Adrenal gland (tissue), 19 donors: ENCODE measurements at places on chromosomes 1 and 21. TPM values are rescaled to one million over a fixed set of nuclear protein-coding genes. Genes with fewer than 3 reads are reported as not detected.

DNA sequence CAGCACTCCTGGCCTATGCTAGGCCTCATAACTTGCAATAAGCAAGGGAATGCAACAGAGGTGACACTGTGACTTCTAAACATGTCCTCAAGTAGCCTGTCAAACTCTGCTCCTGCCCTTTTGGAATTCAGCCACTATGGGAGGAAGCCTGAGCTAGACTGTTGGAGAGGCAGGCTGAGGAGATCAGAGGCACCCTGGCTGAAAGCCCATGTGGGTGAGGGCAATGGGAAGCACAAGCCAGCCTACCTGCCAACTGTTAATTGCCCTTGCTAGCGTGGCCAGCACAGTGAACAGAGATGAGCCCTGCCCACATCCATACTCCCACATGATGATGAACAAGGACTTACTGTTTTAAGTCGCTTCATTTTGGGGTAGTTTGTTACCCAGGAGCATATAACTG is 17.7 kb downstream of the GNB1 start:
- DNase-seq = peak; percentile 73
- no peak overlapping the region for H3K4me3 ChIP-seq
- no peaks in the 10 kb centered on the region for H3K36me3 ChIP-seq
- H3K27ac ChIP-seq = peak overlapping the region; percentile 3
- no peaks in the 10 kb centered on the region for H3K27me3 ChIP-seq

DNA sequence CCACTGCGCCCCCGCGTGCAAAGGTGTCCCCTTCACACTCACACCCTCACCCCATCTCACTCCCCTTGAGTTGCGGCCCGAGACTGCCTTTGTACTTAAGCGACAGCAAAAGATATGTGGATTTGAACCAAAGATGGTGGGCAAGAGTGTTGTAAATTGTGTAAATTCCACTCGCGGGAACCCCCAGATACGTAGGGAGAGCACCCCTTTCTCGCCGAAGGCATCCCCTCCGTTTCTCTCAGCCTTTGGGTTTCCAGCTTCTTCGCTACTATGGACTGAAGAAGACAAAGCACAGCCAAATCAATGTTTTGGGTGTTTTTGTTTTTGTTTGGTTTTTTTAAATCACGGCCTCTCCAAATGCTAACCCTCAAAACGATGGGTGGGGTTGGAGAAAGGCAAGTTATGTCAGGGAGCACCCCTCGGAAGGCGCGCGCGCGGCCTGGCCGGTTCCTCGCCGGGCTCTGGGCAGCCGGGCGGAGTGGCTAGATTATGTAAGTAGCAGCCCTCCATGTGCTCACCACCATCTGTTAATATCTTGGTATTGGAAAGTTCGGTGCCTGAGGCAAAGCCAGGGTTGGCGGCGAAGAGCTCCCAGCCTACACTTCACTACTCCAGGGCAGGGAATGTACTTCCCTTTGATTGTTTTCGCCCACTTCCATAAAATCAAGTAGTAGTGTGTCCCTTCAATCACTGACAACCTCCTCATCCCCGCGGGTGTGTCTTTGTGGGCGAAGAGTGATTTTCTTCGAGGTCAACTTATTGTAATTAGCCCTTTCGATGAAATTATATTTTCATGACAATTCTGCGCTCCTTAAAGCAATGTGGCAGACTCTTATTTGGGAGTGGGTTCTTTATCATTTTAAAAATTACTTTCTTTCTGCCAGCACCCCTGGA is 4.0 kb upstream of the PROX1 start:
- H3K36me3 ChIP-seq = no peaks in the 10 kb centered on the region
- peaks cover 7% of the 10 kb centered on the region for H3K27me3 ChIP-seq
- no peak overlapping the region for H3K4me3 ChIP-seq

LCE2A gene
- polyA plus RNA-seq = not detected

PLEKHA6 gene
- polyA plus RNA-seq = 3.6 TPM

GRCh38 chr1:161933592-161934588 is 89.8 kb downstream of the OLFML2B start:
- H3K4me1 ChIP-seq = peaks cover 3% of the 10 kb centered on the region
- no peak for DNase-seq
- H3K27me3 ChIP-seq = no peaks in the 10 kb centered on the region
- no peak overlapping the region for H3K27ac ChIP-seq

RGS8 gene
- 11.8 TPM for polyA plus RNA-seq

SLC30A1 gene
- polyA plus RNA-seq = 49.6 TPM

NHLH1 gene
- 0.24 TPM for polyA plus RNA-seq

DNA sequence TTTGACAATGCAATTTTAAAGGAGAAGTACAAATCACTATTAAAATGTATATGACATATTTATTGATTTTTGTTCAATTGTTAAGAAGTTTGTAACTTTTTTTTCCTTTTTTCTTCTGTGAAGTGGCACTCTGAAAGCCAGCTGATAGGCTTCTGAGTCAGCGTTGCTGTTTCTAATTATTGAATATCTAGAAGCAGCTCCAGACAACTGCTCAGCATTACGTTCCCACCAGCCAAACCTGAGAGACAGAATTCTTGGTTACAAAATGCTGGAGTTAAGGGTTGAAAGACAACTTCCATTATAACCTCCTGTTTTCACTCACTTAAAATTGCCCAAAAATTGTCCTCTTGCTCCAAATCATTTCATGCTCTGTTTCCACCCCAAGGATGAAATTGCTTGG is 31.4 kb upstream of the LMX1A start:
- no peaks in the 10 kb centered on the region for H3K36me3 ChIP-seq
- H3K4me1 ChIP-seq = no peaks in the 10 kb centered on the region
- H3K27me3 ChIP-seq = peaks cover 9% of the 10 kb centered on the region
- H3K4me3 ChIP-seq = no peak overlapping the region
- no peak for DNase-seq
- H3K27ac ChIP-seq = no peak overlapping the region

NECAP2 gene
- polyA plus RNA-seq = 49.4 TPM

GRCh38 chr1:173009597-173009996 is 41.1 kb downstream of the TNFSF18 start:
- no peak overlapping the region for H3K4me3 ChIP-seq
- DNase-seq = no peak
- H3K36me3 ChIP-seq = no peaks in the 10 kb centered on the region
- no peak overlapping the region for H3K27ac ChIP-seq
- H3K27me3 ChIP-seq = no peaks in the 10 kb centered on the region

DNA sequence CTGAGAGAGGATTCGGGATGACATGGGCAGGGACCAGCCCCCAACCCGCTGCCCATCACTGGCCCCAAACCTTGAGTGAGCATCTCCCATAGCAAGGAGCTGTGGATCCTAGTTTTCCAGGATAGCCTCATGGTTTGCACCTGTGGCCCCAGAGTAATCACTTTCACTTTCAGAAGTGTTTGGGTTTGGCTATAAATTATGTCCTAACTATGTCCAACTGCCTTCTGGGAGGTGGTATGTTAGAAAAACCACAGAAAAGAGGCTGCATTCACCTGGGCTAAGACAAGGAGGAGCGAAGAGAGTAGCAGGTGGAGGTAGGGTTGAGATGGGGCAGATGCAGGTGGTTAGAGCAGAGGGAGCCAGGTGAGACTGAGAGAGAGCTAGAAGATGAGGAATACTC is 19.4 kb upstream of the CLIC6 start:
- peaks cover 3% of the 10 kb centered on the region for H3K27me3 ChIP-seq
- no peak for DNase-seq
- no peaks in the 10 kb centered on the region for H3K4me1 ChIP-seq
- H3K4me3 ChIP-seq = no peak overlapping the region
- no peaks in the 10 kb centered on the region for H3K36me3 ChIP-seq

TNFRSF4 gene
- polyA plus RNA-seq = not detected

- H3K4me1 ChIP-seq = no peaks in the 10 kb centered on the region
- no peak for DNase-seq
- no peak overlapping the region for H3K4me3 ChIP-seq
- no peaks in the 10 kb centered on the region for H3K27me3 ChIP-seq
Observed at GRCh38 chr1:98975113-98975512, 29.5 kb downstream of the PLPPR5 start.

GRCh38 chr1:227378871-227379554 is 60.7 kb upstream of the CDC42BPA start:
- DNase-seq = no peak
- no peaks in the 10 kb centered on the region for H3K27me3 ChIP-seq
- H3K36me3 ChIP-seq = no peaks in the 10 kb centered on the region
- no peaks in the 10 kb centered on the region for H3K4me1 ChIP-seq
- H3K27ac ChIP-seq = no peak overlapping the region
- no peak overlapping the region for H3K4me3 ChIP-seq

- no peaks in the 10 kb centered on the region for H3K36me3 ChIP-seq
- no peak overlapping the region for H3K4me3 ChIP-seq
- no peaks in the 10 kb centered on the region for H3K4me1 ChIP-seq
- no peak for DNase-seq
- H3K27ac ChIP-seq = no peak overlapping the region
Observed at GRCh38 chr1:195934817-195935553, 673.3 kb downstream of the KCNT2 start.

GRCh38 chr1:6489383-6489765 is 2.1 kb downstream of the PLEKHG5 start:
- no peak overlapping the region for H3K27ac ChIP-seq
- H3K4me1 ChIP-seq = peaks cover 48% of the 10 kb centered on the region
- no peaks in the 10 kb centered on the region for H3K27me3 ChIP-seq
- H3K36me3 ChIP-seq = no peaks in the 10 kb centered on the region
- no peak overlapping the region for H3K4me3 ChIP-seq

DNA sequence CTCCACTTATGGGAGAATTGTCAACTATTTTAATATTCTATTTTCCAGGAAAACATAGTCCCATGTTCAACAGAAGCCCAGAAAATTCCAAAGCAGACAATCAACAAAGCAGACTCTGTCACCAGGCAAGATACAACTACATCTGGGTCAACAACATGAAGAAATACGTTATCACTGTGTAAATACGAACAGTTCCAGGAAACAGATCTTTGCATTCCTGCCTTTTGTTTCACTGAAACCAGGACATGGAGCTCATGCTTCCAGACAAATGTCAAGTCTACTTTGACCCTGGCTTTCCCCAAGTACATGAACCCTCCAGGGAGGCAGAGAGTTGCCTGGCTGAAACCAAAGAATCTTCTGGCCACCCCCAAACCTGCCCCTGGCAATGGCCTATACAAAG is 106.7 kb downstream of the SETD4 start:
- no peaks in the 10 kb centered on the region for H3K27me3 ChIP-seq
- no peak overlapping the region for H3K4me3 ChIP-seq
- DNase-seq = no peak
- H3K27ac ChIP-seq = no peak overlapping the region
- H3K4me1 ChIP-seq = no peaks in the 10 kb centered on the region
- H3K36me3 ChIP-seq = no peaks in the 10 kb centered on the region

DNA sequence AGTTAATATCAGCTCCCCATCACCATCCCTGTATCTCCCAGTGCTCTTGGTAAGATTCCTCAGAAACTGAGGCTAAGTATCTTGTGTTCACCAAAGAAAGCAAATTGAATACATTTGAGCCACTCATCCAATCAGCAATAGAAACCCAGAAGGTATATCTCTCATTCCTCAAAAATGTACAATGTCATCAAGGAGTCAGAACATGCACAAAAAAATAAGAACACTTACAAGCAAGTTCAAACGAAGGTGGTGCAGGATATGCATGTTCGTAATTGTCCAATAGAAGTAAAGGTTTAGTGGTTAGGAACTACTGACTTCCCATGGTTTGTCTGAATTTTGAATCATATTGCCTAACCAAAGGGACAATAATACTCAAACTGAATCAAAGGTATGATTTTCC is 24.3 kb downstream of the RXRG start:
- no peaks in the 10 kb centered on the region for H3K36me3 ChIP-seq
- no peak for DNase-seq

DNA sequence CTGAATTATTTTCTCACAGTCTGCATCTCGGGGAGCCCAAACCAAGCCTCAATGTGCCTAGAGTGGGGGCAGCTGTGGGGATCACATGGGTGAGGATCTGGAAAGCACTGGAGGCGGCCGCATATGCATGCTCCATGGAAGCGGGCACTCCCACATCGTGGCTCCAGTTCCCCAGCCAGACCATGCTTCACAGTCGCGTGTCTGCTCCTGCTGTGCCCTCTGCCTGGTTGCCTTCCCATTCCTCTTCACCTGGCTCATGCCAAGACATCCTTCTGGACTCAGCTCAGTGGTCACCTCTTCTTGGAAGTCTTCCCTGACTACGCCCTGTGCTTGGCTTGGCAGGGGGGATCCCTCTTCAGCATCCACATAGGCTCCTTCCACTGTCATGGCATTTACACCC is 32.8 kb downstream of the IGSF21 start:
- no peaks in the 10 kb centered on the region for H3K27me3 ChIP-seq
- no peak for DNase-seq
- H3K4me3 ChIP-seq = no peak overlapping the region
- H3K4me1 ChIP-seq = peaks cover 4% of the 10 kb centered on the region

EPS8L3 gene
- not detected for polyA plus RNA-seq

DNA sequence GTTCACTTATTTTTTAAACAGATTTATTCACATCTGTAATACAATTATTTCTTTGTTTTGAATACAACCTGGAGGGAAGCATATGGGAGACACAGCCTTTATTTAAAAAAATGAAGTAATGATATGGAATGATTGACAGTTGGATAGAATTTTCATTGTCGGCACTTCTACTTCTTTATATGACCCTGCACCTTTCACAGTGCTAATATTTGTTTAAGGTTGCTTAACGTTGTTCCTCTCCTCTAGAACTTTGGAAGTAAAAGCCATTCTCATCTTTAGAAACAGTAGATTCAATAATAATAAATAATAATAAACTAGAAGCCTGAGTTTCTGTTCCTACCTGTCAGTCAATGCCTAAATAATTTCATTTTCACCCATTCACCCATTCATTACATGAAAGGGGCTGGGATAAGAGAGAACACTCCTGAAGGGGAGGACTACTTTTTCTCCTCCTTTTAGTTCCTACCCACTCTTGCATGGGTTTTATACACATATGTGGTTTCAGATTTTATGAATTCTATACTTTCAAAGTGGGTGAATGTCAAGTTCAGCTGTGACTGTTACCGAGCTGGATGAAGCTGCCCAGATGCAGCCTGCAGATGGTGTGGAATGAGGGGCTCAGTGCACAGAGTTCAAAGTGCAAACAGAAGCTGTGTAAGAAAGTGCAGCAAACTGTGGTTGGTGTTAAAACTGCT is 9.4 kb downstream of the RUNX1 start:
- no peaks in the 10 kb centered on the region for H3K27me3 ChIP-seq
- H3K4me3 ChIP-seq = no peak overlapping the region
- no peak for DNase-seq
- H3K36me3 ChIP-seq = no peaks in the 10 kb centered on the region
- H3K4me1 ChIP-seq = no peaks in the 10 kb centered on the region

RIPK4 gene
- 0.16 TPM for polyA plus RNA-seq

DNA sequence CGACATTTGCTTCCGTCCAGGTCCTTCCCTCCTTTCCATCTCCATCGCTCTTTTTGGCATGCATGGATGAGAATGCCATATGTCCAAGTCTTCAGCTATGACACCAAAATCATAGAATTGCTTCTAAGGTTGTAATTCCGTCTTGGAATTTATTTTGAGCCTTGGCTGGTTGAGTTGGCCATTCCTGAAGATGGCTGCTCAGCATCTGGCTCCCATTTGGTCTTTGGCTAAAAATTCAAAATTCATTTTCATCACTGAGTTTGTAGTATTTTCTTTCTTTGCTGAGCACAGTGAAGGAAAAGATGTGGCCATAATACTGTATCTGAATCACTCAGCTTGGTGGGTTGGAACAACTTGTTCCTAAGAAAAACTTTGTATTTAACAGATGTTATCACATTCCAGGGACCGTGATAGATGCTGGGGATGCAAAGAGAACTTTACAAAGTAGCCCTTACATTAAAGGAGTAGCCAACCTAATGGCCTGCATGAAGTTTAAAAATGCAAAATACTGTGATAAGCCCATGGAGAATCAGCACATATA is 15.6 kb downstream of the JUN start:
- H3K4me1 ChIP-seq = no peaks in the 10 kb centered on the region
- H3K27ac ChIP-seq = no peak overlapping the region
- DNase-seq = no peak
- no peak overlapping the region for H3K4me3 ChIP-seq

KRTAP12-2 gene
- not detected for polyA plus RNA-seq

GRCh38 chr1:24751833-24752232 is 6.6 kb downstream of the CLIC4 start:
- no peak for DNase-seq
- no peak overlapping the region for H3K27ac ChIP-seq
- peaks cover 10% of the 10 kb centered on the region for H3K4me1 ChIP-seq
- no peaks in the 10 kb centered on the region for H3K36me3 ChIP-seq
